ENCODE measurements at places on chromosomes 1 and 21.
A peak's percentile ranks its signal among the peaks of the same experiment; 100 is the strongest.

DNA sequence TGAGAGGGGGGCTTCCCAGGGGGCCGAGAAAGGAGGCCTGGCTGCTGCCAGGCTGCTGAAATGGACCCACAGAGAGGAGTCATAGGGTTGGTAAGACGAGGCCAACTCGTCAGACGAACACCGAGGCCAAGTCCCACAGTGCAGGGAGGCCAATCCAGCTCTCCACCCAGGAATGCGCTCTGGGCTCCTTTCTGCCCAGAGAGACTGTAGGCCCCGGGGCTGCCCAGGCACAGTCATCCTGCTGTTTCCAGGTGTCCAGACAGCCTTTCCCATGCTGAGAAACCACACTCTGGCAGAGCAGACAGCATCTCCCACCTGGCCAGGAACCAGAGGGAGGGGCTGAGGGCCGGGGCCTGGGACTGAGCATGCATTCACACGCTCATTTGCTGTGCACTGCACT is 26.7 kb upstream of the RSPO1 start:
- no peak for DNase-seq

GRCh38 chr1:14836426-14837140 is 238.1 kb downstream of the KAZN start:
- DNase-seq, result no peak

DNA sequence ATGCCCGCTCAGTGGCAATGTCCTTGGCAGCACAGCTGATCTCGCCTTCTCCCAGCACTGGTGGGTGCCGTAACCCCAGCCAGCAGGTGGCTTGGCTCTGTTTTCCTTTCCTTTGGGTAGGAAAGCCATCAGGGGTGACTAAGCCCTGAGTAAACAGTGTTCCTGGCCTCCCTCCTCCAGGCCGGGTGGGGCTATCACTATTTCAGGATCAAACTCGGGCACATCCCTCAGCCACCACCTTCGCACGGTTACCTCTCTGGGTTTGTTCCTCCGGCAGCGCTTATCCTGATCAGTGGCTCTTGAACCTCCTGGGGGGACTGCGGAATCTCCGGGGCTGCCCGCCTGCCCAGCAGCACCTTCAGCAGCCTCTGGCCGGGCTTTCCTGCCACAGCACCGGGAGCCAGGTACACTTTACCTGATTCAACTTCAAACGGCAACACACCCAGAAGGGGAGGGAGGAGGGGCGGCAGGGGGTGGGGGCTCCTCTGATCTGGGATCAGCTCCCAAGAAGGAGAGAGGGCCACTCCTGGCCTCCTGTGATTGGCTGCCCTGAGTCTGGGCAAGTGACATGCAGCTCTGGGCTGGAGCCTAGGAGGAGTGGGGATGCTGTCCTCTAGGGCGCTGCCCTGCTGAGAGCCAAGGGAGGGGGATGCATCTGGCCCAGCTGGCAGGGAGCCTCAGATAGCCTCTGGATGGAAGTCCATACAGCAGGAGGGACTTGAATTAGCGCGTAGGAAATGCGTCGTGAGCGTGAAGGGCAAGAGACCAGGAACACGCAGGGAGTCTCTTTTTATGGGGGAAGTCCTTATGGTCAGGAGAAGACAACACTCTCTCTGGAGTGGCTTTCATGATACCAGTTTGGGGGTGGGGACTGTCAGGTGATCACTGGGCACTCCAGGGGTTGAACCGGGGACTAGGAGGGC is at the start of gene ASCL5:
ASCL5 (minus strand) TSS at position 353 of the 923 bp plus-strand sequence. CDS start 11,812 bp downstream, outside the sequence.
- peak; percentile 9 for DNase-seq

DNA sequence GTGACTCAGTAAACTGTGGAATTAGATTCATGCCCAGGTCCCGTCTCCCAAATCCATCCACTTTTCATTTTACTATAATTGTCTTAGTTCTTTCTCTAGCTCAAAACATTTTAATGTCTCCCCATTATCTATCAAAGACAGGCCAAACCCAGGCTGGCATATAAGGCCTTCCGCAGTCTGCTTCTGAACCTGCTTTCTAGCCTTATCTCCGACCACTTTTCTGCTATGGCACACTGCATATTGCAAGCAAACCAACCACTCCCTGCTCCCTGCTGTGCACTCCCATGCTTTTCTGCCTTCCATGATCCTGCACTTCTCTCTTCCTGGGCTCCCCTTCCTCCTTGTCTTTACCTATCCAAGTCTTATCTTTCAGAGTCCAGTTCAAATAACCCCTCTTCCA is 17.3 kb upstream of the PIGM start:
- DNase-seq, result no peak

GRCh38 chr1:2300004-2300771 is 72.1 kb downstream of the SKI start:
- no peak for DNase-seq

- no peak for DNase-seq
These were observed 6.0 kb downstream of the FTCD start for GRCh38 chr21:46149205-46149901.

DNA sequence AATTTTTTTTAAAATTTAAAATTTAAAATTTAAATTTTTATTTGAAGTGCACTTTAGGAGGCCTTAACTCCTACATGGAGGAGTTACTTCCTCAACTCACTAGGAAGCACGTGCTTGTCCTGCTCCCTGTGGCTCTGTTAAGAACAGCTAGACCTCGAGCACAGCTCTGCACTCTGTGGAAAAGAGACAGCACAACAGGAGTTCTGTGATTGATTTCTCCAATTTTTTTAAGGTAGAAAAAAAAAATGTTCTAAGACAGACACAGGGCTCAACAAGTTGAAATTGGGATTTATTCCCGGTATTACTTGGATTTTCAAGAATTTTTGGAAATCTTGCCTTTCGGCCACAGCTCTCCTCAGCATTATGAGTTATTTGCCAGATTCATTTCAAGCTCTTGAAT is 356.6 kb upstream of the LYPLAL1 start:
- peak; percentile 28 for DNase-seq

DNA sequence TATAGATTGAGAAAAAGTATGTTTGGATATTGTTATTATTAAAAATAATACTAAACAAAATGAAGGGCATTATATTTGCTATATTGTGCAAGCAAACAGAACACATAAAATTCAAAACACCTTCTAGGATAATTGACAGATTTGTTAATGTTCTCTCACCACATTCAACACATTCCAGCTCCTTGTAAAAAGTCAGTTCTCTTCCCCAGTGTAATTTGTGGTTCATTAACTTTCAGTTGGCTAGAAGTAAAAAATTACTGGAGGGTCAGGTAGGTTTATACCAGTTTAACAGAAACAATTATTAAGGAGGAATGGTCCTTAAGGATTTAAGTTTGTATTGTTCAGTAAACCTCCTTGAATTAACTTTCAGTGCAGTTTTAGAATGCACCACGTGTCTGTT is 1235.3 kb upstream of the ADGRL2 start:
- no peak for DNase-seq

- no peak for DNase-seq
These were observed 36.7 kb downstream of the PARP1 start for GRCh38 chr1:226371027-226371694.

DNA sequence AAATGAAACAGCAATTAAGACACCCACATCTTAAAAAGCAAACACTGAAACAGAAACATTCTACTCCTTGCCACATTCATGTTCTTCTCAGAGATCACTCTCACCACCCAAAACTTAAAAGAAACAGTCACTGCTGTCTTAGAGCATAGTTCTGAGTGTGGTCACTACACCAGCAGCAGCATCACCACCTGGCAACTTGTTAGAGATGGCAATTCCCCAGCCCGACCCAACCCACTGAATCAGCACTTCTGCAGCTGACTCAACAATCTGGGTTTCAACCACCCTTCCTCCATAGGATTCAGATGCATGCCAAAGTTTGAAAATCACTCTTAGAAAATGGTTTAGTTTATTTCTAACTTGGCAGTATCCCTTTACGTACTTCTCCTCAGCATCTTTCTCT is 126.1 kb downstream of the CDC42BPA start:
- peak; percentile 67 for DNase-seq

GRCh38 chr1:178690496-178690895 is 34.5 kb upstream of the RALGPS2 start:
- no peak for DNase-seq

GRCh38 chr1:6037338-6037762 is 8.3 kb upstream of the KCNAB2 start:
- DNase-seq, result peak; percentile 27

DNA sequence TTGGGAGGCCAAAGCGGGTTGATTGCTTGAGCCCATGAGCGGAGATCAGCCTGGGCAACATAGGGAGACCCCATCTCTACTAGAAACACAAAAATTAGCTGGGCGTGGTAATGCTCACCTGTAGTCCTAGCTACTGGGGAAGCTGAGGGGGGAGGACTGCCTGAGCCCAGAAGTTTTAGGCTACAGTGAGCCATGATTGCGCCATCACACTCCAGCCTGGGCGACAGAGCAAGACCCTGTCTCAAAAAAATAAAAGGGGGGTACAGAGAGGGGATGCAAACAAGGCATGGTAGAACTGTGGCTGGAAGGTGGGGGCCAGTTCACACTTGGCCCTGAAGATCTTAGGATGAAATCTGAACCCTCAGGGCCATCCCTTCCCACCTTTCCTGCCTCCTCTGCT is 1.2 kb upstream of the C1orf210 start:
- DNase-seq, result no peak

DNA sequence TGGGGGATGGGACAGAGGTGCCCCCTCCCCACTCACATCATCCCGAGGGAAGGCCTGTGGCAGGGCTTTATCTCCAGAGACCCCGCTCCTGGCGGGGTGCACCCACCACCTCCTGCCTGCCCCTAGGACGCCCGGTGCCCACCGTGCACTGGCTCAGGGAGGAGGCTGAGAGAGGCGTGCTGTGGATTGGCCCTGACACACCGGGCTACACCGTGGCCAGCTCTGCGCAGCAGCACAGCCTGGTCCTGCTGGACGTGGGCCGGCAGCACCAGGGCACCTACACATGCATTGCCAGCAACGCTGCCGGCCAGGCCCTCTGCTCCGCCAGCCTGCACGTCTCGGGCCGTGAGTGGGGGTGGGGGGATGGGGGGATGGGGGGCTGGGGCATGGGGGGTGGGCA is 71.7 kb downstream of the TRIM11 start:
- no peak for DNase-seq

- no peak for DNase-seq
These were observed 93.6 kb downstream of the KIF14 start for GRCh38 chr1:200526709-200527612.

DNA sequence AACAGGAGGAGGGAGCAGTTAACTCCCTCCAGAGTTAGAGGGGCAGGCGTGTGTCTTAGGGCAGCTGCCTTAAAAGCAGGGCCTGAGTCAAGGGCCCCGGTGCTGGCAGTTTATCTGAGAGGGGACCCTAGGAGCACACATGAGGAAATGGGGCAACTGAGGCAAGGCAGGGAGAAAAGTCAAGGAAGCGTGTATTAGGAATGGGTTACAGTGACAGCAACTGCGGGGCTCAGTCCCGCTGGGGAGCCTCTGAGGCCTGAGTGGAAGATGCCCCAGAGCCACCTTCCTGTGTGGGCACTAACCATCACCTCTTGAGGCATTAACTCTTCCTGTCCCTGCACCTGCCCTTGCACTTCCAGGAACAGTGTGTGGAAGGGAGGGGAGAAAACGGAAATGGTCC is 276.3 kb downstream of the MATN1 start:
- DNase-seq, result no peak

- DNase-seq, result no peak
These were observed 62.3 kb downstream of the ARHGEF10L start for GRCh38 chr1:17601643-17602382.
